Right forelimb (tissue), 1 donor: ENCODE measurements at places on chromosomes 1 and 21.

DNA sequence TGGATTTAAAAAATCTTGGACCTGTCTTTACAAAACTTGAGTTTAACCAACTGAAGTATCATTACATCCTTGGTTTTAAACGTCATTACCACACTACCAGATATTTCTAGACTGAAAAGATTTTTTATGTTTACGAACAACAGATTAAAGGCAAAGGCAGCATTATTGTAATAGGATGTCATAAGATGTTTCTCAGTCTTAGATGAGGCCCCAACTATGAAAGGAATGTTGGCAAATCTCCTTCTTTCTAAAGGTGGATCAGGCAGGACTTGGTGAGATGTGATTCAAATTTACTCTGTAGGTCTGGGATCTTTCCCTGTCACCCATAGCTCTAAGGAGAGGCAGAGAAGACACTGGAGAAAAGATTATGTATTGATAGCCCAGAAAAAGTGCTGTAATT is 417.9 kb downstream of the PTBP2 start:
- no peak for DNase-seq

- no peak for DNase-seq
Observed at GRCh38 chr1:186775881-186776560, 52.7 kb upstream of the PLA2G4A start.

DNA sequence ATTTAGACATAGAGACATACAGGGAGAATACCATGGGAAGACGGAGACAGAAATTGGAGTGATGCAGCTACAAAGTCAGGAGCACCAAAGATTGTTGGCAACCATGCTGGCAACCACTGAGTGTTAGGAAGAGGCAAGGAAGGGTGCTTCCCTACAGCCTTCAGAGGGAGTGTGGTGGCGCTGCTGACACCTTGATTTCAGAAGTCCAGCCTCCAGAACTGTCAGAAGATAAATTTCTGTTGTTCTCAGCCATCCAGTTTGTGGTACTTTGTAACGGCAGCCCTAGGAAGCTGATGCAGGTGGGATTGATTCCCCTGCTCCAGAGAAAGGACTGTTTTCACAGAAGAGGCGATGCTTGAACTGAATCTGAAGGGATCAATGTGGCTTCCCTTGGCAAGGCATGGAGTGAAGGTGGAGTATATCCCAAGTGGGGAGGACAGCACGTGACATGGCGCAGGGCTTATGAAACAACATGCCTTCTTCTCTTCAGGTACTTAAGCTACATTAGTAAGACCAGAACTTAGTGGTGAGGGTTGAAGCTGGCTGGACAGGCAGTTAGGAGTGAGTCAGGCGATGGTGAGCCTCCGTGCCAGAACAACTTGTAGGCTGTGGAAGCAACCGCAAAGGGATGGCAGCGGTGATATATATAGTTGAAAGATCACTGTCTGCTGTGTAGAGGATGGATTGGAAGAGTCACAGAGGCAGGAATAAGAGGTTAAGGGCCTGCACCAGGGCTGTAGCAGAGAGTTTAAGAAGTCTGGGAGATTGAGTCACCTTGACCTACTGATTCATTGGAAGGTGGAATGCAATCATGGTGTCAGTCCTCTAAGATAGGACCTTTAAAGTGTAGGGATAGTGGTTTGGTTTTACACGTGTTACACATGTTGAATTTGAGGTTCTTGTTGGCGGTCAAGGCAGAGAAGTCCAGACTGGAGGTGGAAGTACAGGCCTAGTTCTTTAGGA is 2.1 kb downstream of the LEPR start:
- no peak for DNase-seq

DNA sequence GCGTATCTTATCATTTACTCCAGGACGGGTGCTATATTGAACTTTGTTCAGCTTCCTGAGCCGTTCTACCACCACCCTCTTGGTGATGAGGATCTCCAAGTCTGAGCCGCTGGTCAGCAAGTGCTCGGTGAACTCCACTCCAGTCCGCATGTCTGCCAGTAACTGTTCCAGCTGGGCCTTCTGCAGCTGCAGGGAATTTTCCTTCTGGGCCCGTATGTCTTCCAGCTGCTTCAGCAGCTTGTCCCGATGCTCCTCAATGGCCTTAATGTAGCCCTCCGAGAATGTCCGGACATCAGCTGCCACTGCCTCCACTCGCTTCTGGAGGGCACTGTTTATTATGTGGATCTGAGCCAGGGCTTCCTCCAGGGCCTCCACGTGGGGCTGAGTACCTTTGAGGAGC is 3.4 kb downstream of the TRIM45 start:
- no peak for DNase-seq

DNA sequence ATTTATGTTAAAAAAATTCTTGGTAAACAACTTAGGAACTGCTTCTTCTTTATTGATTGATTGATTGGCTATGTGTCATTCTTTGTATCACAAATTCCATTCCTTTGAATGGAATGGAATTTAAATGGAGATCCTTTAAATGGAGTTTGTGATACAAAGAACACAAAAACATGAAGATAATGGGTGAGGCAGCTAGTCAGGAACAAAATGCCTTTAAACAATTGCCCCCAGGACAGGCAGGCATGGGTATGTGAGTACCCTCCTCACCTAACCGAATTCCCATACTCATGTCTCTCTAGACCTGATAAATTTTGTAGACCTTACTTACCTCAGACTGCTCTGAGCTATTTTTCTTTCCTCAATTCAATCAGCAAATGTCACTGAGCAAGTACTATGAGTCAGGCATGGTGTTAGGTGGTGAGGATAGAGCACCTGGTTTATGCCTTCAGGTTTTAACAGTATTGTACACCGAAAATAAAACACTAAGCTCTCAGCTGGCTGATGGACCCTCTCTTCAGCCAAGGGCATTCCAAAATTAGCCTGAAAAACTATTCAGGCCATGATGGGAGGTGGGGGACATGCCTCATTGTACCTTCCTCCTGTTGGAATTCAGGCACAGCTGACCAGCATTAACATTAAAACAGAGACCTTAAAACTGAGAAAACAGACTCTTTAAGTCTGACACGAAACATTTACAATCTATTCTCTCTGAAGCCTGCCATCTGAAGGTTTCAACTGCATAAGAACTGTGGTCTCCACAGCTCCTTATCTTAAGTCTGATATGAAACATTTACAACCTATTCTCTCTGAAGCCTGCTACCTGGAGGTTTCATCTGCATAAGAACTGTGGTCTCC is 58.9 kb downstream of the OLFML3 start:
- no peak for DNase-seq

DNA sequence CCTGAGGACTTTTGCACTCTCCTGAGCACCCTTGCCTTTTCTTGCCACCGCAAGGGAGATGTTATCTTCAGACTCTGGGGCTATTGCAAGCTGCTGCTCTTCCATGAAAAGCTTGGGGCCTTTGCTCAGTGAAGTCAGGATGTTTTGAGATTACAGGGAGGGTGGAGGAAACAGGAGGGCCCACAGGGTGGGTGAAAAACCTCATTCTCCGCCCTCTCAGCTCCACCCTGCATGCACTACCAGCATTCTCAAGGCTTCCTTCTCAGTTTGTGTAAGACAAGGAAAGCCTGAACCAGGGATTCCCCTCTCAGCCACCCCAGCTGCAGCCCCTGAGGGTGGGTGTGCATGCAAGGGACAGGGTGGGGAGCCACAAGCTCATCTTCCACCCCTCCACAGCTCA is 25.8 kb upstream of the ZNF648 start:
- no peak for DNase-seq

DNA sequence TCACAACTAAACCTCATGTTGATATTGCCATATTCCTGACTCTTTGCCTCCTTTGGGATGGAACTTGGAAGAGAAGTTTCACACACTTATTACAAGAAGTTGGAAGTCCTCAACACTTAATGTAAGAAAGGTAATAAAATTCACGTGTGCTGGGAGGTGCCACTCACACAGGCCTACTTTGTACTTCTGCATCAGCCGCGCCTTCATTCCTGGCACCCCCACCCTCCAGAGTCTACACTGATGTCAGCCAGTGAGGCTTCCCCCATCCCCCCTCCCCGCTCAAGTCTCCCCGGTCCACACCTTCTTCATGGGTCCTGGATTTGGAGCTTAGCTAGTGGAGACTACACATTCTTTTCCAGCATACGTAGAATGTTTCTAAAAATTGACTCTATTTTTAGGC is 24.8 kb upstream of the SLC45A1 start:
- DNase-seq: no peak

GRCh38 chr1:55815745-55816455 is 600.7 kb upstream of the USP24 start:
- DNase-seq: no peak

DNA sequence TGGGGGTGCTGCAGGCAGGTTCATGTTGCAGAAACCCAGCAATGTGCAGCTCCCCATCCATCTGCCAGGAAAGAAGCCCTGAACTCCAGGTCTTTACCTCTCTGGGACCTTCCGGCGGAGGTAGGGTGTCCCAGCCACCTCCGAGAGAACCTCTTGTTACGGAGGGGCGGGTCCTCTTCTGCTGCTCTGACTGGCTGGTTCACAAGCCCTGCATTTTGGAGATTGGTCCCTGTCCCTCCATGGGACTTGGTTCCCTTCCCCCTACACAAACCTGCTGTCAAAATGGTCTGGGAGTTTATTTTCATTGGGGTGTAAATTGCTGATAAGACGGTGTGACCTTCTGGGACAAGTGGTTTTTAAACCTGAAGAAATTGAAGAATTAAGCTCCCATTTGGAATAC is 8.0 kb upstream of the CELSR2 start:
- no peak for DNase-seq

GRCh38 chr1:25054526-25055323 is 124.6 kb upstream of the RUNX3 start:
- no peak for DNase-seq

- DNase-seq: no peak
Observed at GRCh38 chr1:194366705-194367104, 1180.3 kb upstream of the B3GALT2 start.

- no peak for DNase-seq
Observed at GRCh38 chr1:109777980-109778625, 14.4 kb upstream of the EPS8L3 start.

DNA sequence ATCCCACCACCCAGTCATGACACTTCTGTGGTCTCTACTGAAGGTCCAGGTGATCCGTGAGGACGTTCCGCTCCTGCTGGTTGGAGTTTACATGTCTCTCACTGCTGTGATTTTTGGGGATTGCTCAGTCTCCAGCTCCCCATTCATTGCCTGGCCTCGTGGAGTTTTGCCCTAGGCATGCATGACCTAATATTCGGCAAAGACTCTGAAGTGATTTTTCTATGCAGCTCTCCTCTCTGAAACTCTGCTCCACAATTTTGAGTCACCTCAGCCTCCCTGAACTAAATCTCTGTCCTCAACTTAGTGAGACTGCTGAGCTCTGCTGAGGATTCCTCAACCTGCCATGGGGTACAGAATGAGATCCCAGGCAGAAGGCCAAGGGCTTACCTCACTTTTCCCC is 174.4 kb upstream of the FGGY start:
- no peak for DNase-seq

DNA sequence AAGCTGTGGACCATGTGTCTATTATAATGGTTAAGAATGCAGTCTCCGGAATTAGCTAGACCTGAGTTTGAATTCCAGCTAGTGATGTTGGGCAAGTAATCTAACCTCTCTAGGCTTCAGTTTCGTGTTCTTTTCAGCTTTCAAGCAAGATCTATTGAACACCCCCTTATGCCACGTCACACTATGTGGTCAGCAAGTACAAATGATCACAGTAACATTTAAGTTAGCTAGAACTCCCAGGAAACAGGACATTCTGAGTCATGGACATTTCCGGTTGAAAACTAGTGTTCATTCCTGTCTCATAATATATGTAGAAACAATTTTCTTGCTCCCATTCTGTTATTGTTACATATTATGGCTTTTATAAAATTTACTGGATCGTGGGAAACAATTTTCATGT is 34.0 kb upstream of the NHLH2 start:
- no peak for DNase-seq

GRCh38 chr1:87338566-87338965 is 9.9 kb downstream of the LMO4 start:
- DNase-seq: no peak

DNA sequence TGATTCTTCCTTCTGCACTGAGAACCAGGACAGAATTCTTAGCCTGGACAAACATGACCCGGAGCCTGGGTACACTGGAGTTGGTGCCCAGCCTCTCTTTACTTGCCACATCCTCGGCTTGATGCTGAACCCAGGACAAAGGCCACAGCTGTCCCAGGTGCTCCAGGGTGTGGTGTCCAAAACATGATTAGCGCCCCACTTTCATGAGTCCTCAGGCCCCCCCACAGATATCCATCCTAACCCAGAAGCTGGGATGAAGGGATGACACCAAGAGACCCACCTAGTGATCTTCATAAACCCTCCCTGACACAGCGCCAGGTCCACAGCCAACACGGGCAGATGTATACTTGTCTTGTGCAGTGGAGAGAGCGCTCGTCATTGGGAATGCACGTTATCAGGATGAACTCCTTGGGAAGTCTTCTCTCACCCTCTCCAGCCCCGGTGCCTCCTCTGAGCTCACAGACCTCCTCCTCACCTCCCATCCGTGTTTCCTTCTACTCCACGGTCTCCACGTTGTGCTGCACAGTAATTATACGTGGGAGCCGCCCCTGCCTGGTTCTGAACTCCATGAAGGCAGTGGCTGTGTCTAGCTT is 3.6 kb downstream of the ABCA4 start:
- no peak for DNase-seq

- DNase-seq: no peak
Observed at GRCh38 chr1:156014829-156015228, 5.9 kb downstream of the SSR2 start.

DNA sequence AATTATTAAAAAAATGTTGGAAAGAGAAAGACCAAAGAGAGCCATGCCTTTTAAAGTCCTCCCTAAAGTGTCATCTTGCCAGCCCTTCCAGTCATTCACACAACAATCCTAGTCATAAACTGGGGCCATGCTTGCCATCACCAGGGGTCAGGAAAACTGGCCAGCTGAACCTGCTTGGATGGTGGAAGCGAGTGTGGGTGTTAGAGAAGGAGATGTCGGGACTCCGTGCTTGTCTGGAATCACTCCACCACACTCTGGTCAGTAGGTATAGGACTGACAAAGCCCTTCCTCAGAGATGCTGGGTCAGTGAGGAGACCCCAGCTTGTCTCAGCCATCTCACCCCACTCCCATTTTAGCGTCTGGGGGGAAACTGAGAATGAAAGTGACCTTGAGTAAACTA is 3.3 kb upstream of the HAPLN2 start:
- DNase-seq: no peak

DNA sequence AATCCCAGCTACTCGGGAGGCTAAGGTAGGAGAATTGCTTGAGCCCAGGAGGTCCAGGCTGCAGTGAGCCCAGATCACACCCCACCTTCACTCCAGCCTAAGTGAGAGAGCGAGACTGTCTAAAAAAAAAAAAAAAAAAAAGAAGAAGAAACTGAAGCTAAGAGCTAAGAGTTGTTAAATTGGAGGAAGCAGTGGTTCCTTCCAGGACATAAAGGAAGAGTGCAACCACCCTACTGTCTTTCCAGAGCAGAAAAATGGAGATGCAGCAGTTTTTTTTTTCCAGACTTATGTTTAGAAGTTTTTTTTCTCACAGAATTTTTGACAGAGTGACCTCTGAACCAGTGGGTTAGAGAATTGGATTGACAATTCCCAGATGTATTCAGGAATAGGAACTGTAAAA is 88.7 kb downstream of the HLX start:
- DNase-seq: no peak

GRCh38 chr1:27132147-27132546 is 22.8 kb downstream of the SLC9A1 start:
- no peak for DNase-seq

- DNase-seq: no peak
Observed at GRCh38 chr1:10479296-10479695, 4.5 kb downstream of the PEX14 start.
